ENCODE measurements at places on chromosomes 2 and 18.

GRCh38 chr2:84457686-84458085 lies 1.4 kb downstream of the SUCLG1 start:
- DNase-seq: no peak

GRCh38 chr2:161373942-161374341 lies 42.2 kb upstream of the TBR1 start:
- DNase-seq: no peak

- DNase-seq: no peak
Measured at GRCh38 chr2:129709956-129710598, 269.4 kb upstream of the RAB6C start.

- DNase-seq: no peak
Measured at GRCh38 chr18:61096226-61096625, 237.0 kb upstream of the CDH20 start.
